ENCODE measurements at places on chromosomes 5 and 9. TPM values are rescaled to one million over a fixed set of nuclear protein-coding genes. Genes with fewer than 3 reads are reported as not detected.

- DNase-seq, result no peak
Observed at GRCh38 chr5:144093868-144094267, 76.6 kb downstream of the YIPF5 start.

DNA sequence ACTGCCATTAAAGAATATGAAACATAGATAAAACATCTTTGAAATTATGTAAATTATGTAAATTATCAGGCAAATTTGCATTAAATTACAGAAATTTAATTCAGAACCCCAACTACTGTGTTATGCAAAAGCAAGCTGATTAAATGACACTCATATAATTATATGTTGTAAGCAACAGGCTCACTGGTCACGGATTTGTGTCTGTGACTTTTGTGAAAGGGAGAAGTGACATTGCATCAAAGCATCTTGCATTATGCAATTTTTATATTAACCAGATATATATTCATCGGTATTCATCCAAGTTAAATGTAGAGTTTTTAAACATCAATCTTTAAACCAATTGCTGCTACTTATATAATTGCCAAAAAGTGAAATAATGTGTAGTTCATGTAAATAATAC lies 13.0 kb upstream of the GLIPR2 start:
- no peak for DNase-seq

DNA sequence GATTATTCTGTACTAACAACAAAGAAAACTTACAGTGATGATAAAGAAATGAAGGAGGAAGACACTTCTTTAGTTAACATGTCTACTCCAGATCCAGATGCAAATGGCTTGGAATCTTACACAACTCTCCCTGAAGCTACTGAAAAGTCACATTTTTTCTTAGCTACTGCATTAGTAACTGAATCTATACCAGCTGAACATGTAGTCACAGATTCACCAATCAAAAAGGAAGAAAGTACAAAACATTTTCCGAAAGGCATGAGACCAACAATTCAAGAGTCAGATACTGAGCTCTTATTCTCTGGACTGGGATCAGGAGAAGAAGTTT lies 67.9 kb downstream of the VCAN start:
- DNase-seq, result no peak

- DNase-seq, result no peak
Observed at GRCh38 chr5:149448831-149449714, 70.0 kb upstream of the IL17B start.

GRCh38 chr9:133430244-133430643 lies 8.1 kb downstream of the ADAMTS13 start:
- DNase-seq, result no peak

DNA sequence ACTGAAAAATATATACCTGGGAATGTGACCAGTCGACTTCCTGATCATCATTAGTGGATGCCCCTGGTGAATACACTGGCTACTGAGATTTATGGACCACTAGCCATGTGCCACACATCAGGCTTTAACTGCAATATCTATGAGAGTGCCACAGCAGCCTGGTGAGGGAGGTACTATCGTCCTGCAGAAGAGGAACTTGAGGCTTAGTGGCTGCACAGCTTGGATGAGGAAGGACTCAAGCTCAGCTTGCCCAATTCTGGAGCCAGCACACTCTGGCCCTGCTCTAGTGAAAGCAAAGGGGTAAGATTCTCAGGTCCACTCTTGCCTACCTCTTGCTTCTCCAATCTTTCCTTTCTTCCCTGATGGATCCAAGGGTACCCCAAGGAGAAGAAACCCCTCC lies 129.3 kb downstream of the ENTREP1 start:
- no peak for DNase-seq

DNA sequence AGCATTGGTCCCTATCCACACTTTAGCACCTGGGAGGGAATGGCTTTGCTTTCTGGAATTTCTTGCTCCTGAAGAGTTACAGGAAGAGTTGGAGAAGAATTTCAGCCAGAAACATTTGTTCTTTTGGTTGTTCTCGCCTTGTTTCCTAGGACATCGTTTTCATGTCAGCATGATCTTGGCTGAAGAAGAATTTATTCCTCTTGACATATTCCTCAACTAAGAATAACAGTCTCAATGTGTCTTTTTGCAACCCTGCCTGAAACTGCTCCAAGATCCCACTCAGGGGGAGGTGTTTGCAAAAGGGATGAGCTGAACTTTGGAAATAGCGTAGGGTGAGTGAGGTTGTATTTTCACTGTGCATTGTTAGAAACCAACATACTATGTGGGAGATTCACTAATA lies 26.1 kb downstream of the MAMDC2 start:
- DNase-seq, result no peak

DNA sequence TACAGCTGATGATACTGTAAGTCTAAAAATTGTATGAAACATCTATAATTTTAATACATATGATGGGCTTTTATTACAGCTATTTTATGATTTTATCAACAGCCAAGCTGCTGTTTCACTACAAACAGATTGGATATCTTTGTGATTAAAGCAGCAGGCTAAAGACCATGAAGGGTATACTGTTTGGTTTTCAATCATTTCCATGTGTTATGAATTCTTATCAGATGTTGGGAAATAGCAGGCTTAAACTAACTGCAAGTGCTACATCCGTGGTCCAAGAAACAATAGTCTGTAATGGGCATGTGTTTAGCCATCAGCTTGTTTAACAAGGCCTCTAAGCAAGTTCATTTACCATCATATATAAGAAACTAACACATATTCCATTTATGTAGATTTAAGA lies 107.5 kb downstream of the CWC27 start:
- no peak for DNase-seq

DNA sequence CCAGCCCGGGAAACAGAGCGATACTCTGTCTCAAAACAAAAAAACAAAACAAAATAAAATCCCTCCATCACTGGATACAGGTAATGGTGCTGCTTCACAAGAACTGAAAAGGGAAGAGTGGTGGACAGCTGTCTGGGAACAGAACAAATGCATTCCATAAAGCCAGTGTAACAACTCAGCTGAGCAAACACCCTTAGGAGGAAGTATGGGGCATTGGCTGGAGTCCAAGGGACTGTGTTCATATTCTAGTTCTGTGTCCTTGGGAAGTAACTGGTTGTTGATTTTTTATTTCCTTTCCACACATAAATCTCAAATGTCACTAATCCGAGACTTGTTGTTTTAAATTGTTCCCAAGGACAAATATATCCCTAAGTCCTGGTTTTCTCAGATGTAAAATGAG lies 38.3 kb downstream of the HTR1A start:
- peak; percentile 89 for DNase-seq

GRCh38 chr5:79020861-79021561 lies 35.9 kb upstream of the ARSB start:
- peak; percentile 36 for DNase-seq

Gene SHOC1
- 0.25 TPM for total RNA-seq

Gene OR1Q1
- total RNA-seq, result not detected

Gene CDH9
- total RNA-seq, result not detected

Measured in pancreas (tissue), 10 donors.